Activated CD4-positive, alpha-beta T cell treated with anti-CD3 and anti-CD28 coated beads, Interleukin-2, amount 50 U/mL, for 16 hours (primary cell): ENCODE measurements at places on chromosomes 7 and 10.

DNA sequence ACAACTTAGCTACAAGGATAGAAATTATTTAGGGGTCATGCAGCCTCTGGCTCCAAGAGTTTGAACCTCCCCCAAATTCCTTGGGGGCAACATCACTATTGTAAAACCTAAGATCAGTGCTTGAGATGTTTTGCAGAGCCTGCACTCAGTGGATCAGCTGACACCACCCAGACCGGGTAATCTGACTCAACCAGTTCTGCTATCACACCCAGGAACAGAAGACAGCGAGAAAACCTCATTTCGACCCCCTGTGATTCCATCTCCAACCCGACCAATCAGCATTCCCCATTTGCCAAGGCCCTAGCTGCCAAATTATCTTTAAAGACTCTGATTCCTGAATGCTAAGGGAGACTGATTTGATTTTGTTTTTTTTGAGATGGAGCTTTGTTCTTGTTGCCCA lies 5.2 kb downstream of the TACR2 start:
- DNase-seq = no peak

DNA sequence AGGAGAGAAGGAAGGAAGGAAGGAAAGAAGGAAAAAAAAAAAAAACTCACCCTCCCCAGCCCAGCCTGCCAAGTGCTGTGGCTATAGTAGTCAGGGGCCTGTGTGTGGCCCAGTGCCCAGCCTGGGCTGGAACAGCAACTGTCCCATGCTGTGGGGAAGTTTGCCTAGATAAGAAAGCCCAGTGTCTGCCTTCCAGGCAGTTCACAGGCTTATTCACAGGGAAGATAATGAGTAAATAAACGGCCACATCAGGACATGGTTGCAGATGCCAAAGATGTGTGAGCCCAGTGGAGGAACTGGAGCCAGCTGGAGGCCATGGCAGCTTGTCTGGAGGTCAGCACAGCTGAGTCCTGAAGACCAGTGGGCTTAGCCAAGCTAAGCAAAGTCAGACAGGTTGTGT lies 132.4 kb upstream of the FOXK1 start:
- no peak for DNase-seq

GRCh38 chr10:114485696-114486400 lies 81.5 kb upstream of the AFAP1L2 start:
- no peak for DNase-seq

DNA sequence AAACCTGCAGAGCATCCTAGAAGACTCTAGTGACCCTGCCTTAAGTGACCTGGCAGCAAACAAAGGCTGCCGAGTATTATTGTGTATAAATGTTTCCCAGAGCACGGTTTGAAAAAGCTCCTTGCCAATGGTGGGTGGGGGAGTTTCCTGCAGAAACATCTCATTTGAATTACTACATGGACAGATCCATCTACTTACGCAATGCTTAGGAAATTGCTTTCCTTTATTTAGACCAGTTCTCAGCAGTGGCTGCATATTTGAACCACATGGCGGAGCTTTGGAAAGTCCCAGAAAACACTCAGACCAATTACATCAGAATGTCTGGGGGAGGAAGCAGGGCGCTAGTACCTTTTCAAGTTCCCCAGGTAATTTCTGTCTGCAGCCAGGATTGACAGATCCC lies 560.9 kb downstream of the SDK1 start:
- DNase-seq = no peak

DNA sequence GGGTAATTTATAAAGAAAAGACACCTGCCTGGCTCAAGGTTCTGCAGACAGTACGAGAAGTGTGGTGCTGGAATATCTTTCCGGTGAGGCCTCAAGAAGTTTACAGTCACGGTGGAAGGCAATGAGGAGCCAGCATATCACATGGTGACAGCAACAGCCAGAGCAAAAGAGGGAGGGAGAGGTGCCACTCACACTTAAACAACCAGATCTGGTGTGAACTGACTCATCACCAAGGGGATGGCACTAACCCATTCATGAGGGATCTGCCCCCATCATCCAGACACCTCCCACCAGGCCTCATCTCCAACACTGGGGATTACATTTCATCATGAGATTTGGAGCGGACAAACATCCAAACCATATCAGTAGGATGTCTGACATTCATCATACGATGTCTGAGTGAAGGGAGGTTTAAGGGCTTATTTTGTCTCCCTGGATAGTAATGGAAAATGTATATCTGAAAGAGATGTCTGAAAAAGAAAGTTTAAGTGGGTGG lies 23.5 kb upstream of the KBTBD2 start:
- peak; percentile 16 for DNase-seq

DNA sequence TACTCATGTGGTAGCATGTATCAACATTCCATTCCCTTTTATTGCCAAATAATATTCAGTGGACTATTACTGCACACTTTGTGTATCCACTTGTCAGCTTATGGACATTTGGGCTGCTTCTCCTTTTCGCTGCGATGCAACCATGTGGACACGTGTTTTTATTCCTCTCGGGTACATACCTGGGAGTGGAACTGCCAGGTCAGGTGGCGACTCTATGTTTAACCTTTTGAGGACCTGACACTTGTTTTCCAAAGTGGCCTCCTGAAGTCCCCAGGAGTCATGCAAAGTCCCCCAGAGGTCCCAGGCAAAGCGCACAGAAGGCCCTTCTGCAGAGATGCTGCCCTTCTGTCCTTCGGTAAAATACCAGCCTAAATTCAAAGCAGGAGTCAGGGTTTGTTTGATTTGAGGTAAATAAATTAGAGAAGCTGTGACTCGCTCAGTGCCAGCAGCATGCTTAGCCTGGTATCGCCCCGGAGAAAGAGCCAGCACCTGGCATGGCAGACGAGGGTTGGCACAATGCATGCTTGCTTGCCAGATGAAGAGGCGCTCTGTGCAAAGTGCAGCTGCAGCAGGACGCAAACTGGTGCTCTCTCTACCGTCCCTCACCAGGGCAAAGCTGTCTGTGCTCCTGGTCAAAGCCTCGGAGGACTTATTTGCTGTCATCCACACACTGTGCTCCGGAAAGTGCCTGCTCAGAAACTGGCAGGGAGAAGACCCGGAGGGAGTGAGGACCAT lies 37.8 kb downstream of the HIPK2 start:
- DNase-seq = no peak

DNA sequence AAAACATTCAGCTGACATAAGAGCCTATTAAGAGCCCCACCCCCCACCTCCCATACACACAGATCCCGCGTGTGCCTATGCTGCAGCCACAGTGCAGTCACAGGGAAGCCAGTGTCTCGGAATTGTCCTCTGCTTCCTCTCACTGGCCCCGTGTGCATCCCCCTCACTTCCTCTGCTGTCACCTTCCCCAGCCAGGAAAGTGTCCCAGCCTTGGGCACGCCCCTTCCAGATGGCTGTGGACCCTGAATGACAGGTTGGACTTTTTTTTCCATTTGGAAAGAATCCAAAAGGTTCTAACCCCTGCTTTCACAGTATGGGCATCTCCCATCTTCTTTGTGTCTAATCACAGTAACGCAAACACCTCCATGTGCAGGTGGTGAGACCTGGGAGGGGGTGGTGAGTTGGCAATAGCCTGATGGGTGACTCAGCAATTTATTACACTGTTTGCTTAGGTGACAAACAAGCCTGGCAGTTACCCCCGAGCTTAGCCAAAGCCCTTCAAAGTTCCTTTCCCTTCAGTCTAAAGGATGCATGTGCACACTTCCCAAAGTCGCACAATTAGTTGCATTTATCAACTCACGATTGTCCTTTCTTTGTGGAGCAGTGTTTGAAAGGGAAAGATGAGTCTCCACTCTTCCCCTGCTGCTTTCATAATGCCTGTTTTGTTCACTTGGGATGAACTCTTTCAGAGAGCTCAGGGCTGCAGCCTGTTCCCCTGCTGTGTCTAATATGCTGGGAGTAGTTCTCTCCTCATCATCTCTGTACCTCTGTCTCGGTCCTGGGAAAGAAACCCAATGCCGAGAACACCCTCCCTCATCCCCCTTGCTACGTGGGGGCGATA lies 67.5 kb upstream of the EFCAB10 start:
- DNase-seq = no peak

DNA sequence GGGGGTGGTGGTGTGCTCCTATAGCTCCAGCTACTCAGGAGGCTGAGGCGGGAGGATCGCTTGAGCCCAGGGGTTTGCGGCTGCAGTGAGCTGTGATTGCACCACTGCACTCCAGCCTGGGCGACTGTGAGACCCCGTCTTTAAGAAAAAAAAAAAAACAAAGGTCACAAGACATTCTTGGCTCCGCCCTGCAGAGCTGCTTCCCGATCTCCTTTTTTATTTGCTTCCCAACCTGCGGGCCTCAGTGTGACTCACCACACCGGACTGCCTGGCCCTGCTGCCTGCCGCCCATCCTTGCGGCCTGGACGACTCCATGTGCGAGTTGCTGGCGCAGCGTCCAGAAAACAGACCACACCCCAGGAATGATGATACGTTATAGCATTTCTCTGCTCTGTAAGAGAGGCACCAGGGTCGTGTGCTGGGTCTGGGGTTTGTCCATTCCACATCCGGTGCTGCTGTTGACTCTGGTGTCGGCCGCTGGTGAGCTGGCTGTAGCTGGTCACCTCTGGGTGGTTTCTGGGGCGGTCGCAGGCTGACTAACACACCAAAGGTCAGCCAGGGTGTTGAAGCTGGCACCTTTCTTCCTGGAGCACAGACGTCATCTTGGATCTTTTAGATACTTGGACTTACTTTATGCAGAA lies 123.6 kb downstream of the TCF7L2 start:
- DNase-seq = no peak

DNA sequence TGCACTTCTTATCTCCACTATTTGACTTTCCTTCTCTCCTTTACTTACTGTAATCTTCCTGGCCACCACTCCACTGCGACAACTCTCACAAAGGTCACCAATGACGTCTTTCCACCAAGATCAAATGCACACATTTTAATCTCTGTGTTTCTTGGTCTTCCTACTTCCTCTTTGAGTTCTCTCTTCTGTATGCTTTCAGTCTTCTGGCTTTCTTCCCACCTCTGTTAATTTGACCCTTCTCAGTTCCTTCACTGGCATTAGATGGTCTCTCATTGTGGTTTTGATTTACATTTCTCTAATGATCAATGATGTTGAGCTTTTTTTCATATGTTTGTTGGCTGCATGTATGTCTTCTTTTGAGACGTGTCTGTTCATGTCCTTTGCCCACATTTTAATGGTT lies 31.9 kb downstream of the FAM107B start:
- no peak for DNase-seq

DNA sequence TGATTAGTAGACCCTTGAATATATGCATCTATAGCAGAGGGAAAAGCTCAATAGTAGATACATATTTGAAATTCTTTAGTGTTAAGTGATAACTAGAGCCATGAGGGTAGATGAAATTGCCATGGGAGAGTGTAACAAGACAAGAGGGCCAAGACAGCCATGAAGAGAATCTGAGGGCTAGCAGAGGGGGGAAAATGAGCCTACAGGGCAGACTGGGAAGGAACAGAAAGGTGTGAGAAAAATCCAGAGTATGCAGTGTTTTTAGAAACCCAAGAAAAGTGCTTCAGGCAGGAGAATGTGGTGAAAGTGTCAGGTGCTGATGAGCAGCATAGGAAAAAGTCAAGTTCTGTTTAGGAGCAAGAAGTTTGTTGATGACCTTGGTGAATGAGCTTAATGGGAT lies 63.0 kb downstream of the MAPK8 start:
- DNase-seq = no peak

DNA sequence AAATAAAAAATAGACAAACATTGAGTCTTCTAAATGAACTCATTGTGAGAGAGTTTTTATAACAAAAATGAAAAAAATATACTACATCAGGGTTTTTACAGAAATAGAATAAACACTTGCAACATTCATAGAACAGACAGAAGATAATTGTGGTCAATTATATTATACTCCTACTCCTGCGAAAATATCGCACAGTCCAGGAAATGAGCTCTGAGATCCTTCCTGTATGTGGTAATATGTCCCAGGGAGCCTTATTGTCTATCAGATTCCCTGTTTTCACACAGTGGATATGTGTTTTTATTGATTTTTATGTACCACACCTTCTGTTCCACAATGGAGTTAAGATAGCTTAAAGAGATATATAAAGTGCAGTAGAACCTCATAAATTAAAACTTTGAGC lies 27.5 kb upstream of the RELN start:
- DNase-seq = no peak

- peak; percentile 77 for DNase-seq
Observed at GRCh38 chr7:27196287-27196767, 3.6 kb downstream of the HOXA13 start.

GRCh38 chr7:111005445-111005844 lies 85.5 kb upstream of the LRRN3 start:
- DNase-seq = no peak

DNA sequence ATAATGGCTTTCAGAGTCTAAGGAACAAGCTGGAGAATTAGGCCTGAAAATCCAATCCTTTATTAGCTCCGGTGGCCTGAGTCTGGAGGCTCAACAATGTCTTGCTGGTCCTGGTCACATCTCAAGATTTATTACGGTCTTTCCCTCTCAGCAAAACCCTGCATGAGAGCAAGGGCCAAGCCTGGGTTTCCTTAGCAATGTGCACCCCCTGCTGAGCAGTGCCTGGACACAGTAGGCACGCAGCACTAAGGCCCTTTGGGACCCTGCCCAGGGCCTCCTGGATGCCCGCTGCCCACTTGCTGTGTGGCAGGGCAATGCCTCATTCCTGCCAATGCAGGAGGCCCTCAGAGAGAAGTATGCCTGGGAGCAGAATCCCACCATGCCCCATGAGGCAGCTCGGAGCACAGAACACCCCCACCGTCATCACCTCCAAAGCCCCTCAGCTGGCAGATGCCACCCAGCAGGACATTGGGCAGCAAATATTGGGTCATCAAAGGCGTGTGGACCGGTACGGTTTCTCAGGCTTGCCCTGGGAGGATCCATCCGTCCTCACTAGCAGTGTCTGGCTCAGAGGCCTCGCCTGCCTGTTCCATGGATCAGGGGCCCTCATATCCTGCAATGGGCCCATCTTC lies 156.4 kb downstream of the OAT start:
- no peak for DNase-seq

- DNase-seq = no peak
Observed at GRCh38 chr10:93190372-93190771, 116.7 kb downstream of the CYP26A1 start.

GRCh38 chr10:53453196-53453595 lies 680.6 kb upstream of the MBL2 start:
- DNase-seq = no peak

DNA sequence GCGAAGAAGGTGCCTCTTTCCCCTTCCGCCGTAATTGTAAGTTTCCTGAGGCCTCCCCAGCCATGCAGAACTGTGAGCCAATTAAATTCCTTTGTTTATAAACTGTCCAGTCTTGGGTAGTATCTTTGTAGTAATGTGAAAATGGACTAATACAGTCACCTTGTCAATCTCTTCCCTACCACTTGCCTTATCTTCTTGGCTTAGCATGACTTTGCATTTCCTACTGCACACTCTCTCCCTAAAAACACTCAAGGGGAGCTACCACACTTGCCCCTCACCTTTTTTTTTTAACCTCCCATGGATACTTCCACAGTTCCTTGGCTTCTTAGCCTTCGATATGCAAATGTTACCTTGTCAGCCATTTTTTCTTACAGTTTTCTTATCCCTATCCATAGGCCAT lies 7.4 kb upstream of the CDK6 start:
- no peak for DNase-seq
